ENCODE measurements at places on chromosomes 6 and 20. TPM values are rescaled to one million over a fixed set of nuclear protein-coding genes. Genes with fewer than 3 reads are reported as not detected.

Gene LINC00237
- total RNA-seq, result not detected

Gene SYTL3
- 11.2 TPM for total RNA-seq

Gene TTLL9
- total RNA-seq, result 0.05 TPM

DNA sequence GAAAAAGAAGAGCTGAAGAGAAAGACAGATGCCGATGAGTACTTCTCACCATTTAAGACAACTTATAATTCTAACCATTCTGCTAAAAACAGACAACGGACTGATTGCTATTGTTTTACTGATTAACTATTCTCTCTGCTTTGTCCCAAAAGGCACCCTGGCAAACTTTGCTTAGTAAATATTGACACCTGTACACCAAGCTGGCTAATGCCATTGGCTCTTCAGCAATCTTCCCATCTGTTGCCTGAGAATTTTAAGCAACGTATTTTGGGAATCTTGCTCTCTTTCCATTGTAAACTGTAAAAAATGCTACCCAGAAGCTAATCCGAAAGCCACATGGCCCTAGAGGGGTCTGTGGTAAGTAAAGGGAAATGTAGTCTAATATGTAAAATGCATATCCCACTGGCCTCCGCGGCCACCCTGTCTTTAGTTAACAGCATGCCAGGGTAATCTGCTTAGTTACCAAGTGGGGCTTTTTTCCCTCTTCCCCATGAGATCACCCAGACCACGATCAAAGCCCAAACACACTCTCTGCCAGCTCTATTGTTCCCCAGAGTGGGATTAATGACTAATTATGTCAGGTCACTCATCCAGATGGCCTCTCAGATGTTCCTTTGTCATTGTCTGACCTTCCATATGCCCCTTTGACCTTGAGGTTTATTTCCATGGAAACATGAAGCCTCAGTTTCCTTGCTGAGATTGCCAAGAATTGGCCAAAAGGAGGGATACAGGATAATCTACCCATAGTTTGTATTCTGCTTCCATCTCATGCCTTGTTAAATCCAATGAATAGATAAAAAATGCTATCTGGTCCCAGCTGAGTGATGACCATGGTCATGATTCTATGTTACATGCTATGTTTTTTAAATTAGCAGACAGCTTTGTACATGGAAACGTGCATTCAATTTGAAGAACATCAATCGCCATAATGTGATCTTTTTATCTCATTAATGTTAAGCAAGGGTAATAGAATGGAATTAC lies 216.4 kb upstream of the MCHR2 start:
- H3K27ac ChIP-seq, result no peak overlapping the region
- DNase-seq, result no peak
- no peaks in the 10 kb centered on the region for H3K36me3 ChIP-seq
- H3K27me3 ChIP-seq, result no peaks in the 10 kb centered on the region

GRCh38 chr6:130671119-130671518 lies 156.1 kb upstream of the SMLR1 start:
- no peak for DNase-seq
- H3K4me3 ChIP-seq, result no peak overlapping the region

DNA sequence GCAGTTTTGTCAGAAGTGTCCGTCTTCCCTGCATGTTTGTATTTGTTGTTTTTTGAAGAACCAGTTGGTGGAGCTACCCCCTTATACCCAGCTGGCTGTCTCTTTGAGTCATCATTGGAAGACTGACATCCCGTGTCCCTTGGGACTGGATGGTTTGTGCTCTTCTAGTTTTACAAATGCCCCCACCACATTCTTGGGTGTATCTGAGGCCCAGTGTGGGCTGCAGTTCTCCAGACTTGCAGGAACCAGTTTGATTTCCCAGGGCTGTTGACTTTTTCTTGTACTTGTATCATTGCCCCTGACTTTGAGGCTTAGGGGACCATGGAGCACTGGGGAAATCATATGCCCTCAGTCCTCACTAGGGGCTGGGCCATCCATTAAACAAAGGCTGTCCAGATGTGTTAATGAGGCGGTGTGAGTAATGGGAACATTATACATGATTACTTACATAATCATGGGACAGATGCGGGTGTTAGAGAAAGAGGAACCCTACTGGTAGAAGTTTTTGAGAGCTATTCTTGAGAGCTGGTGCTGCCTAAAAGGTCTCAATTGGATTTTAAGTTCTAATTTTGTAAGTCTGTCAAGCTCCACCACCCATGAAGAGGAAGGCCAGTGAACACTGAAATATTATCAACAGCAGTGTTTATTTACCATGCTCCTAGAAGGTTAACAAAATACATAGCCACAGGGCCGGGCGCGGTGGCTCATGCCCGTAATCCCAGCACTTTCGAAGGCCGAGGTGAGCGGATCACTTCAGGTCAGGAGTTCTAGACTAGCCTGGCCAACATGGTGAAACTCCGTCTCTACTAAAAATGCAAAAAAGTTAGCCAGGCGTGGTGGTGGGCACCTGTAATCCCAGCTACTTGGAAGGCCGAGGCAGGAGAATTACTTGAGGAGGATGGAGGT lies 8.5 kb downstream of the JARID2 start:
- DNase-seq, result no peak
- no peak overlapping the region for H3K27ac ChIP-seq
- H3K4me3 ChIP-seq, result no peak overlapping the region
- peaks cover 98% of the 10 kb centered on the region for H3K4me1 ChIP-seq
- H3K36me3 ChIP-seq, result no peaks in the 10 kb centered on the region

- H3K36me3 ChIP-seq, result no peaks in the 10 kb centered on the region
- no peak overlapping the region for H3K27ac ChIP-seq
- H3K4me1 ChIP-seq, result no peaks in the 10 kb centered on the region
- DNase-seq, result no peak
- H3K27me3 ChIP-seq, result no peaks in the 10 kb centered on the region
- no peak overlapping the region for H3K4me3 ChIP-seq
These were observed 36.8 kb downstream of the MANEA start for GRCh38 chr6:95614094-95614493.

DNA sequence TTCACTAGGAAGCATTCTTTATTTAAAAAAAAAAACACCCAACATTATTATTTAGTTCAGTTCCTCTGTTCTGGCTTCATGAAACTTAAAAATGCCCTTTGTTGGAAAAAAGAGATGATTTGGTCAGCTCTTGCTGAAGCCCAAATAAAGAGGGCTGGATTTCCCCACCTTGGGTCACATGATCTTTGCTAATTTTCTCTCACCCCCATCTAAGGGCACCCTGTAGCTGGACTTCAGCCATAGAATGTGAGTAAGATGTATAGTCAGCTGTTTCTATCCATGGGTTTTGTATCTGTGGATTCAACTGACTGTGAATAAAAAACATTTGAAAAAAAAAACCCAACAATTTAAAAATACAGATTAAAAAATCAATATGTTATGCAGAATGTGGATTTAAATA lies 213.9 kb upstream of the SULF2 start:
- H3K36me3 ChIP-seq, result no peaks in the 10 kb centered on the region
- DNase-seq, result no peak
- no peak overlapping the region for H3K27ac ChIP-seq
- no peak overlapping the region for H3K4me3 ChIP-seq

DNA sequence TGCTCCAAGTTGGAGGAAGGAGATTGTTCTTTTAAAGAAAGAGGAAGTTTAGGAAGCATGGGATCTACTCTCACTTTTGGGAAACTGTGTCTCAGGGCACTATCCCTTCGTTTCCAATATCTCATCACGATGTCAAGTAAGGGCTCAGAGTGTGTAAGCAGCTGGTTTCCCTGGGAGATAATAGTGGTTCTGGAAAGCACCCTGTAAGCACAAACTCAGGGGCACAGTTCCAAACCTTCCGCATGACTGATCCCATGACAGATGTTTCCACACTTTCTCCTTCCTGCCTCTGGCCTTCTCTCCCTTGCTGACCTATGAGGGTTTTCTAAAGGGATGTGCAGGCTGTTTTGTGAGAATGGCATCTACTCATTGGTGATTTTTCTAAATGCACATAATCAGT lies 33.9 kb downstream of the ADTRP start:
- peak; percentile 45 for DNase-seq
- H3K27ac ChIP-seq, result peak overlapping the region; percentile 71
- H3K4me3 ChIP-seq, result no peak overlapping the region
- H3K36me3 ChIP-seq, result no peaks in the 10 kb centered on the region
- H3K4me1 ChIP-seq, result peaks cover 21% of the 10 kb centered on the region
- no peaks in the 10 kb centered on the region for H3K27me3 ChIP-seq

DNA sequence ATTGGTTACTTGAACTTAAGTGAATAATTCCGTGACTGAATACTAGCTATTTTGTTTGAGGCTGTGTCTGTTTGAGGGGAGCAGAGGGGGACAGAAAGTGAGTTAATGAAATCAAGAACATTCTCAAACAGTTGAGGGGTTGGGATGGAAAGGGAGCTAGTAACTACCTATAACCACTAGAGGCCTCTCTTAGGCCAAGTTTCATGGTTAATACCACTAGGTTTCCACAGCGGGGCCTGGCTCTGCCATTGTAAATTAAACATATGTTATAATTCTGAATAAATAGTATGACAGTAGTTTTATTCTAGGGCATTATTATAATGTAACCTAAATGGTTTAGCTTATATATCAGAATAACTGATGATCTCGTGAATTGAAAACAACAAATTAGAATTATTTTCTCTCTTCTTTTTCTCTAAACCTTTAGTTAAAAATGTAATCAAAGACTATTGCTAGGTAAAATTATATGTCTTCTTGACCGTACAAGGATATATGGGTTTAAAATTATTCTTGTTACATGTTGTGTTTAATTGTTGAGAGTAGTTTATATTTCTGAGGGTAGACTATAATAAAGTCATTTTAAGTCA lies 108.1 kb downstream of the BCKDHB start:
- no peak overlapping the region for H3K4me3 ChIP-seq
- H3K4me1 ChIP-seq, result peaks cover 37% of the 10 kb centered on the region
- no peaks in the 10 kb centered on the region for H3K27me3 ChIP-seq

GRCh38 chr6:2376429-2377355 lies 131.3 kb upstream of the GMDS start:
- no peak overlapping the region for H3K4me3 ChIP-seq
- no peaks in the 10 kb centered on the region for H3K27me3 ChIP-seq
- no peak overlapping the region for H3K27ac ChIP-seq
- no peak for DNase-seq
